ENCODE measurements at places on chromosomes 4 and X. TPM values are rescaled to one million over a fixed set of nuclear protein-coding genes. Genes with fewer than 3 reads are reported as not detected.

DNA sequence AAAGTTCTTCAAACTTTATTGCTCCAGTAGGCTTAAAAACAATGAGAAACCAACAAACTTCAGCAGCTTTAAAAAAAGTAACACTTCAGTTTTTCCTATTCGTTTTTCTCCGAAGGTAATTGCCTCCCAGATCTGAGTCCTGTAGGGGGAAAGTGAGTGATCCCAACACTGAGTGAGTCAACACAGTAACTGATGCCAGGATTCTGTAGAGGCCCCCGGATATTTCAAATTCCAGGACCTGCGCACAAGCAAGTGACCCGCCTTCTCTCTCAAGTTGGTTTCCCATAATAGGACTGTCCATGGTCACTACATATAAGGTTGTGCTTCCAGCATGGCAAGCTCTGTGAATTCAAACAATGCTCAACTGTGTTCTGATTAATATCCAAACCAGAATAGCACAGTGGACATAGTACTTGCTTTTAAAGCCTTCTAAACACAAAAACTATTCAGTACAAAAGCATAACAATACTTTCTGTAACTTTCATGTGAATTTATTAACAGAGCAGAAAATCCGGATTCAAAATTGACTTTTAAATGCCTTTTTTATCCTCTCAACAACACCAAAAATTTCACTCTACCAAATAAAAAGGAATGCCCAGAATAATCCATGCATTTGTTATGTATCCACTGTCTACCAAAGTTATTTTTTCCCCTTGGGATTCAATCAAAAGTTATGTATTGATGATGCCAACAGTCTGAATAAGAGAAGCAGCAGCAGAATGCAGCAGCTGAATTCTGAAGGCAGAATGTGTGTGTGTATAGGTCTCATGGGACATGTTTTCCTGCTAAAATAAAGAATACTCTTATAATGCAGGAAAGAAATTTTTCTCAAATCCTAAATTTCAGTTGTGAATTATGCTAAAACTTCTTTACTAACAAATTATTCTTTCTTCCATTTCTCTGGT, at the start of gene DMD:
Gene DMD (minus strand): TSS at position 194 of the 905 bp plus-strand sequence. CDS start 237 bp downstream, outside the sequence.
- H3K27me3 ChIP-seq, result no peaks in the 10 kb centered on the region
- H3K4me1 ChIP-seq, result no peaks in the 10 kb centered on the region

GRCh38 chr4:6113641-6114040, 86.7 kb downstream of the JAKMIP1 start:
- H3K4me1 ChIP-seq, result no peaks in the 10 kb centered on the region
- DNase-seq, result no peak
- H3K36me3 ChIP-seq, result no peaks in the 10 kb centered on the region
- H3K27me3 ChIP-seq, result no peaks in the 10 kb centered on the region
- H3K4me3 ChIP-seq, result no peak overlapping the region

DNA sequence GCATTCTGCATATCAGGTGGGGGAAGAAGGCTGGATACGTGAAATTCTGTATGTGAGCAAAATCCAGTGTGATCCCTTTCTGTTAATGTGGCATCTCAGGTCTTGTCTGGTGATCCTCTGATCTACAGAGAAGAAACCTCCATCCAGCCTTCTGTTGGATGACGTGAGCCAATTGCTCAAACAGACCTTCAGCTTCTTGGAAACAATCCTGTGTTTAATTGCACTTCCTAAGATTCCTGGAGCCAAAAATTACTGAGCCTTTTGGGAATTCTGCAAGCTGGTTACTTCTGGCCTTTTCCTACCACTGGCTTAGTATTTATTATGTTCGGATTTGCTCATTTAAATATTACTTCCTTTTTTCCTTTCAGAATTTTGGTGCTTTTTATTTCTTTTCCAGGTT, 51.2 kb downstream of the TRIML1 start:
- no peaks in the 10 kb centered on the region for H3K4me1 ChIP-seq
- no peaks in the 10 kb centered on the region for H3K36me3 ChIP-seq
- H3K27me3 ChIP-seq, result no peaks in the 10 kb centered on the region
- DNase-seq, result no peak
- no peak overlapping the region for H3K27ac ChIP-seq
- no peak overlapping the region for H3K4me3 ChIP-seq

- no peaks in the 10 kb centered on the region for H3K4me1 ChIP-seq
- H3K27me3 ChIP-seq, result no peaks in the 10 kb centered on the region
- no peaks in the 10 kb centered on the region for H3K36me3 ChIP-seq
- H3K4me3 ChIP-seq, result no peak overlapping the region
- no peak overlapping the region for H3K27ac ChIP-seq
- no peak for DNase-seq
These were observed 102.6 kb downstream of the PDE5A start for GRCh38 chr4:119525771-119526712.

- no peak overlapping the region for H3K4me3 ChIP-seq
- no peaks in the 10 kb centered on the region for H3K4me1 ChIP-seq
- DNase-seq, result no peak
- no peak overlapping the region for H3K27ac ChIP-seq
- H3K36me3 ChIP-seq, result no peaks in the 10 kb centered on the region
These were observed 17.6 kb downstream of the AFP start for GRCh38 chr4:73453701-73454005.

GRCh38 chrX:73850124-73851013, 287.4 kb downstream of the CHIC1 start:
- no peaks in the 10 kb centered on the region for H3K36me3 ChIP-seq
- no peaks in the 10 kb centered on the region for H3K27me3 ChIP-seq
- H3K4me3 ChIP-seq, result no peak overlapping the region
- no peak overlapping the region for H3K27ac ChIP-seq
- H3K4me1 ChIP-seq, result peaks cover 6% of the 10 kb centered on the region

Gene NEIL3
- 0.59 TPM for total RNA-seq

GRCh38 chr4:145567516-145567915, 51.7 kb upstream of the MMAA start:
- H3K36me3 ChIP-seq, result no peaks in the 10 kb centered on the region
- H3K4me3 ChIP-seq, result no peak overlapping the region
- no peaks in the 10 kb centered on the region for H3K4me1 ChIP-seq
- no peak for DNase-seq

DNA sequence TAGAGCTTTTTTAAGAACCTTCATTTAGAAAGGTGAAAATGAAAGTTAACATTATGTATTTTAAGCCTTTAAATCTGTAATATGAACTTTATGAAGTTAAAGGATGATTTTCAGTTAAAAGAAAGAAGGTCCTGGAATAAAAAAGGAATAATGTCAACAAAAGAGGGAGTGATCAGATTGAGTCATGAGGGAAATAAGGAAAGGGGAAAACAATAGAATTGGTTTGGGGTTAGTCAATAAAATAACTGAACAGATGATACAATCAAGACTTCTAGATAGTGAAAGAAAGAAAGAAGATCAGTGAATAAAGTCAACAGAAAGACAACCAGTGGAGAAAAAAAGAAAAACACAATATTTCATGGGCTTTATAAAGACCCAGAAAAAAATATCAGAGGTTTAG, 291.6 kb upstream of the ARSJ start:
- no peaks in the 10 kb centered on the region for H3K36me3 ChIP-seq
- H3K27me3 ChIP-seq, result no peaks in the 10 kb centered on the region
- no peak overlapping the region for H3K4me3 ChIP-seq
- H3K27ac ChIP-seq, result no peak overlapping the region
- no peak for DNase-seq

Gene CSAG3
- total RNA-seq, result not detected

GRCh38 chr4:148078061-148078460, 346.2 kb downstream of the ARHGAP10 start:
- no peak for DNase-seq
- no peaks in the 10 kb centered on the region for H3K4me1 ChIP-seq
- no peaks in the 10 kb centered on the region for H3K27me3 ChIP-seq
- H3K27ac ChIP-seq, result no peak overlapping the region
- H3K36me3 ChIP-seq, result peaks cover 21% of the 10 kb centered on the region

DNA sequence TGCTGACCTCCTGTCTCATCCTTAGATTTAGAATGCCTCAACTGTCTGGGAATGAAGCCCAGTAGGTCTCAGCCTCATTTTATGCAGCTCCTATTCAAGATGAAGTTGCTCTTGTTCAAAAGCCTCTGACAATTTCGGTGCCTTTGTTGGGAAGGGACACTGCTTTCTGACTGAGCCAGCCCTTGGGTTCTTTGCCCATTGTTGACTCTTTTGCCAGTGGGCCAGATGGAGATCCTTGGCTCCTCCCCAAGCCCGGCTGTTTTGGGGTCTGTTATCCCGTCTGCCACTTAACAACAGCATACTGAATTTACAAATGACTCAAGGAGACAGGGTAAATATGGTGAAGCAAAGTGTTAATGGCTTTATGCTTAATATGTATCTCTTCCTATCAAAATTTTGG, 58.3 kb upstream of the PRKX start:
- no peaks in the 10 kb centered on the region for H3K27me3 ChIP-seq
- DNase-seq, result no peak
- no peak overlapping the region for H3K4me3 ChIP-seq
- no peaks in the 10 kb centered on the region for H3K36me3 ChIP-seq
- no peak overlapping the region for H3K27ac ChIP-seq

DNA sequence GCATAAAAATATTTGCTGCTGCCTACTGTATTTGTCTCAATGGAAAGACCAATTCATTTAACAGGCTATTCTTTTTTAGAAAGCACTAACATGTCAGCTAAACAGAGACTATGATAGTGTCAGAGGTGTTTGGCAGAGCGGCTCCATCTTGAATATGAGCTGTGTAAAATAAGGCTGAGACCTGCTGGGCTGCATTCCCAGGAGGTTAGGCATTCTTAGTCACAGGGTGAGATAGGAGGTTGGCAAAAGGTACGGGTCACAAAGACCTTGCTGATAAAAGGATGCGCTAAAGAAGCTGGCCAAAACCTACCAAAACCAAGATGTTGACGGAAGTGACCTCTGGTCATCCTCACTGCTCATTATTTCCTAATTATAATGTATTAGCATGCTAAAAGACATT, 41.8 kb downstream of the NPY5R start:
- DNase-seq, result no peak
- no peaks in the 10 kb centered on the region for H3K27me3 ChIP-seq
- H3K4me3 ChIP-seq, result no peak overlapping the region

Gene SLC9B1
- 1.1 TPM for total RNA-seq

Gene UGT2B11
- total RNA-seq, result 0.92 TPM

Gene RPA4
- 1.1 TPM for total RNA-seq

DNA sequence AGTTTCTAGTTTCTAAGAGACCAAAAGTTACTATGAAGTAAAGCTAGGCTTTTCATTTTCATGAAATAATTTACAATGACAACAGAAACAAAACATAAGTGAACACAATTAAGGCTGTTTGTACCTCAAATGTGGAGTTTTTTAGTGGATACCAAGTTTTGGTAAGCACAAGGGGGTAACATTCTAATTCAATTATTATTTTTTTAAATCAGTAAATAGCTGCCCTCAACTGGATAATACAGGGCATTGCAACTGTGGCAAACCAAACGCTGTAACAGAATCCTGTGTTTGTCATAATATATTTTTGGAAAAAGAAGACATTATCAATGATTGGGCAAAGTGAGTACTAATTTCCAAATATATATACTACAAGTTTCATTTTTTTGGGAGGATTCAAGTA, 150.3 kb downstream of the FBXW7 start:
- no peak overlapping the region for H3K27ac ChIP-seq
- H3K27me3 ChIP-seq, result no peaks in the 10 kb centered on the region
- DNase-seq, result peak; percentile 4

Gene FGF5
- total RNA-seq, result not detected

DNA sequence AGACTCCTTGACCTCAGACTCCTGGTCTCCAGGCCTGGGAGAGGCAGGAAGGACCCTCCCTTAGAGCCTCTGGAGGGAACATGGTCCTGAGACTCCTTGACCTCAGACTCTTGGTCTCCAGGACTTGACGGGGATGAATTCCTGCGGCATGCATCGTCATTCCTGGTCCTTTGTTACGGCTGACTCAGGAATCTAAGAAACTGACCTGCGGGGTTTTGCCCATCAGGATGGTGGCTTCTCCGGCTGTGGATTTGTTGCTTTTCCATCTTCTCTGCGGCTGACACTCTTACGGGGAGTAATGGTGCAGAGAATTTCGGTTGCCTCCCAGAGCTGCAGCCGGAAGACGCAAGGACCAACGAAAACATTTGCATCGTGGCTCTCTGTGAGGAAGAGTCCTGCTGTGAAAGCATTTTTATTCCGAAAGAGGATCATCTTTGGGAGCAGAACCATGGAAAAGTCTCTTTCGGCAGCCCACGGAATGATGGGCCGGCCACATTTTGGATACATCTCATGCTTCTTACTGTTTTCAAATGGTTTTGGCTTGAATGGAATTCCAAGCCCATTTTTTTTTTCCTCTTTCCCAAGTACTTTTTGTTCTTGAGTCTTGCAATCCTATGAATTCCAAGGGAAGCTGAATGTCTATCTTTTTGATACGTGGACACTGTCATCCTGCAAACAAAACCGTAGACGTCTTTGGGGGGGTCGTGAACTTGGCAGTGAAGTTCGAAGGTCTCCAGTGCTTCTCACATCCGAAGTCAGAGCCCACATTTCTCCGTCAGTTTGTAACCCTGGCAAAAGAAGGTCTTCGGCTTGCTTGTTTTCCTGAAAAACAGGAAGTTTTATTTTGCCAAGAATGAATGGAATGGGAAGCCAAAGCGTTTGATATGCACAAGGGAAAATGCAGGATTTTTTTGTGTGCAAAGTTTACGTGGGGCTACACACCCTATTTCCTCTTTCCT, 36.5 kb downstream of the SHOX start:
- no peaks in the 10 kb centered on the region for H3K4me1 ChIP-seq
- H3K27me3 ChIP-seq, result no peaks in the 10 kb centered on the region
- no peak for DNase-seq
- H3K27ac ChIP-seq, result no peak overlapping the region

Gene SLC34A2
- 3.8 TPM for total RNA-seq

Gene F11
- not detected for total RNA-seq

- DNase-seq, result no peak
- H3K4me1 ChIP-seq, result peaks cover 9% of the 10 kb centered on the region
- H3K27ac ChIP-seq, result no peak overlapping the region
- peaks cover 12% of the 10 kb centered on the region for H3K27me3 ChIP-seq
- no peaks in the 10 kb centered on the region for H3K36me3 ChIP-seq
- no peak overlapping the region for H3K4me3 ChIP-seq
These were observed 2.7 kb upstream of the TMEM271 start for GRCh38 chr4:578451-579443.

DNA sequence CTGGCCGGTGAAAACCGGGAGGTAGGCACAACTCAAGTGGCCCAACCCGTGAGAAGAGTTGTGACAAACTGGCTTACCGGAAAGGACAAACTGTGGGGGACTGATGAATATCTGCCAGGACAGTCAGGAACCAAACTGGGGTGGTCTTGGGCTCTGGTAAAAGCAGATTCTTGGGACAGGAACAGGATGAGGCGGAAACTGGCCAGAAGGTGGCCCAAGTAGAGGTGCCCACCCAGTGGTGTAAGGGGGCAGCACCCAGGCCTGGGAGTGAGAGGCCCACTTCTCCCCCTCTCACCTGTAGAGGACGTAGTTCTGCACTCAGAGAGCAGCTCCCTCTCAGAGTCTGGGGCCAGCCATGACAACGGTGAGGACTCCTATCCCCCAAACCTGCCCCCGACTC, 5.9 kb downstream of the CCDC120 start:
- H3K27me3 ChIP-seq, result no peaks in the 10 kb centered on the region
- H3K4me3 ChIP-seq, result no peak overlapping the region
- H3K27ac ChIP-seq, result no peak overlapping the region
- no peaks in the 10 kb centered on the region for H3K36me3 ChIP-seq
- H3K4me1 ChIP-seq, result no peaks in the 10 kb centered on the region

Gene SCLT1
- total RNA-seq, result 19.3 TPM

Gene AREG
- total RNA-seq, result 1.7 TPM

Measured in thyroid gland (tissue), 4 donors.